ENCODE measurements at places on chromosomes 16 and 17.

GRCh38 chr17:41404024-41404671 lies 6.7 kb upstream of the KRT31 start:
- H3K27me3 ChIP-seq = no peaks in the 10 kb centered on the region
- H3K27ac ChIP-seq = peak overlapping the region; percentile 77
- H3K4me3 ChIP-seq = peak overlapping the region; percentile 27
- DNase-seq = peak; percentile 3
- H3K4me1 ChIP-seq = peaks cover 31% of the 10 kb centered on the region

GRCh38 chr16:55042556-55043432 lies 112.1 kb downstream of the IRX5 start:
- H3K4me3 ChIP-seq = no peak overlapping the region
- peaks cover 1% of the 10 kb centered on the region for H3K27me3 ChIP-seq
- H3K4me1 ChIP-seq = no peaks in the 10 kb centered on the region
- no peaks in the 10 kb centered on the region for H3K36me3 ChIP-seq
- DNase-seq = no peak

DNA sequence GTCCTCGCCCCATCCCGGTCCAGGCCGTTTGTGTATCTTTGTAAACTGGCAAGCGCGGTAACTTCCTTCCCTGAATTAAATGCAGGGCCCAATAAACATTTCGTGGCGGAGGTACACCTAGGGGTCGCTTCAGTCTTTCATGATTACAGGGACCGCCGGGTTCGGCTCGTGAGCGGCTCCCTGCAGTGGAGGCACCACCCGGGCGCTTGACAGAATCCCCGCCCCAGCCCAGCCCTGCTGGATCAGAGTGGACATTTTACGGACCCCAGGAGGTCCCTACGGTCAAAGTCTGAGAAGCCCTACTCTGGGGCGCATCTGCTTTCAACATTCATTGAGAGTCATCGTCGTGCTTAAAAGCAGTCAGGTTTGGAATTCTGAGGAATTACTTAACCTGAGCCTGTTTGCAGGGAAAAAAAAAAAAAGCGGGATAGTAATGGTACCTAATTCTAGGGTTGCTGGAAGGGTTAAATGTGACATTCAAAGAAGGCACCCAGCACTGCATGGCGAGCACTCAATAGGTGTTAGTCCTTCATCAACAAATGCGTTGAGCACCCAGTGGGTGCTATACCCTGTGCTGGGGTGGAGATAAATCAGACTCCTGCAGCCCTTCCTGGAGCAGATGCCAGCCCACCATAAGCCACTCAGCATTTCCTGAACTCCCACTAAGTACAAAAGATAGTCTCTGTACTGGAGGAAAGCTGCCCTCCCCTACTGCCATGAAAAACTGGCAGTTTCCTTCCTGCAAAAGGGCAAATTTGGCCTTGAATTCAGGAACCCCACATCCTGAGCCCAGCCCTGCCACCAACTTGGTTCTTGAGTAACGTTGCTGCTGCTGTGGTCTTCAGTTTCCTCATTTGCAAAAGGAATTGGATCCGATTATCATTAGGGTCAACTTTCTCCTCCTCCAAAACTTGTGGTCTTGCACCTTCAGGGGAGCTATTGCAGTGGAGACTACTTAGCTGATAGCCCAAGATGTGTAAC lies 658 bp upstream of the DUSP3 start:
- peaks cover 3% of the 10 kb centered on the region for H3K36me3 ChIP-seq
- peaks cover 7% of the 10 kb centered on the region for H3K4me1 ChIP-seq
- peak overlapping the region; percentile 73 for H3K4me3 ChIP-seq
- DNase-seq = no peak
- H3K27me3 ChIP-seq = peaks cover 32% of the 10 kb centered on the region

- peaks cover 45% of the 10 kb centered on the region for H3K36me3 ChIP-seq
- no peak for DNase-seq
- H3K27me3 ChIP-seq = no peaks in the 10 kb centered on the region
- H3K4me3 ChIP-seq = no peak overlapping the region
- H3K4me1 ChIP-seq = peaks cover 59% of the 10 kb centered on the region
Observed at GRCh38 chr16:11006656-11007055, 62.3 kb downstream of the CLEC16A start.

- no peak for DNase-seq
- no peaks in the 10 kb centered on the region for H3K27me3 ChIP-seq
- H3K36me3 ChIP-seq = no peaks in the 10 kb centered on the region
- H3K4me3 ChIP-seq = no peak overlapping the region
- H3K4me1 ChIP-seq = no peaks in the 10 kb centered on the region
Observed at GRCh38 chr16:4775005-4775404, 8.0 kb upstream of the ZNF500 start.

DNA sequence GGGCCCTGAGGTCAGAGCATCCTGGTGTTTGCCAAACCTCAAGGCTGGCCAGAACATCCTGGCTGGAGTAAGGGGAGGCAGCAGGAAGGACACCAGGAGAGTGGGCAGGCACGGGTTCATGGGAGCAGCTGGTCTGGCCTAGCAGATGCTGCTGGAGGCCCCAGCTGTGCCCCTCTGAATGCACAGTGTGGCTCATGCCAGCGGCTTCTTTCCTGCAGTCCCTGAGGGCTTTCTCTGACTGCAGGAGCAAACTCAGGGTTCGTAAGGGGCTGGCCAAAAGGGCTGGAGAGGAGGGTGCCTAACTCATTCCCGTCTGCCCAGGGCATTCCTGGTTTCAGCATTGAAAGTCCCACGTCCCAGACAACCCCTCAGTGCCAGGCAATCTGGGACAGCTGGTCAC lies 78.7 kb downstream of the ZDHHC7 start:
- peaks cover 7% of the 10 kb centered on the region for H3K27me3 ChIP-seq
- H3K4me1 ChIP-seq = no peaks in the 10 kb centered on the region
- no peak for DNase-seq
- no peak overlapping the region for H3K27ac ChIP-seq
- no peaks in the 10 kb centered on the region for H3K36me3 ChIP-seq
- no peak overlapping the region for H3K4me3 ChIP-seq

DNA sequence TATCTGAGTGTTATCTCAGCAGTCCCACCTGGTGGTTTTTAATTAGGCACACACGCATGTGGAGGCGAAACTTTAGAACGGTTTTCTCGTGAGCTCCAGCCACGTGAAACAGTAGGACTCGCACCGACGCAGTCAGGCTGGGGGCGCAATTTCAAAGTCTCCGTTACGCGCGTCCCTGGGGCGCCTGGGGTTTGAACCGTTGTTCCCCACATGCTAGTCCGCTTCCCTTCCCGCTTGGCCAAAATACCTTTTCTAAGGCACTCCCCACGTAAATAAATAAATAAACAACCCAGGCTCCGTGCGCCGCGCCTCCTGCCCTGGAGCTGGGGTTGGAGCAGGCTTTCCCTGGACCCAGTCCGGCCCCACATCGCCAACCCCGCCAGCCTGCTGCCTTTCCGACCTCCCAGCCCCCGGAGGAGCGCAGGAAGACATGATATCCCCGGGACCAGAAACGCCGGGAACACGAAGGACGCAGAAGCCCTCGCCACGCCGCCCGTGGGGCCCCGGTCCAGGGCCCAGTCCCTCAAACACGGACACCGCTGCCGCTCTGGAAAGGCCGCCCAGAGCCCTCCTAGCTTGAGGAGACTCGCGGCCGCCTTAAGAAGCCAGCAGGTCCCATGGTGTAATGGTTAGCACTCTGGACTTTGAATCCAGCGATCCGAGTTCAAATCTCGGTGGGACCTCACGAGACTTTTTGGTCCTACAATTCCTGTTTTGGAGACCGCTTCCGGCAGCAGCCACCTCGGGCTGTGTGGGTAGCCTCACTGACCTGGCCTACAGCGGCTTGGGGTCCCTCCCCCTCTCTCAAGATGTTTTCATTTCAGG lies 18.2 kb downstream of the GNGT2 start:
- peaks cover 8% of the 10 kb centered on the region for H3K27me3 ChIP-seq
- peak overlapping the region; percentile 98 for H3K27ac ChIP-seq
- no peaks in the 10 kb centered on the region for H3K36me3 ChIP-seq
- peak; percentile 88 for DNase-seq
- H3K4me1 ChIP-seq = peaks cover 49% of the 10 kb centered on the region

DNA sequence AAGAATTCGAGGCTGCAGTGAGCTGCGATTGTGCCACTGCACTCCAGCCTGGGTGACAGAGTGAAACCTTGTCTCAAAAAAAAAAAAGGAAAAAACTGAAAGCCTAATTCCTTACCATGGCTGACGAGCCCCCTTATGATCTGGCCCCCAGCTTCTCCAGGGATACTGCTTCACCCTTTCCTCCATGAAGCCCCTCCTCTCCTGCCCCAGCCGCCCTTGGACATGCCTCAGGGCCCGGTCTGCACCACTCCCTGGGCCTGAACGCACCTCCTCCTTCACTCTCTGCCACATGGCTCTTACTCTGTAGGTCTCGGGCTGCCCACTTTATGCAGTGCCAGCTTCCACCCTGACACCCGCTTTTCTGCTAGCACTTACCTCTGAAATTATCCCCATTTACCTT lies 65.3 kb downstream of the COG7 start:
- no peak for DNase-seq
- no peaks in the 10 kb centered on the region for H3K4me1 ChIP-seq
- no peak overlapping the region for H3K4me3 ChIP-seq
- H3K36me3 ChIP-seq = peaks cover 3% of the 10 kb centered on the region
- H3K27ac ChIP-seq = no peak overlapping the region

DNA sequence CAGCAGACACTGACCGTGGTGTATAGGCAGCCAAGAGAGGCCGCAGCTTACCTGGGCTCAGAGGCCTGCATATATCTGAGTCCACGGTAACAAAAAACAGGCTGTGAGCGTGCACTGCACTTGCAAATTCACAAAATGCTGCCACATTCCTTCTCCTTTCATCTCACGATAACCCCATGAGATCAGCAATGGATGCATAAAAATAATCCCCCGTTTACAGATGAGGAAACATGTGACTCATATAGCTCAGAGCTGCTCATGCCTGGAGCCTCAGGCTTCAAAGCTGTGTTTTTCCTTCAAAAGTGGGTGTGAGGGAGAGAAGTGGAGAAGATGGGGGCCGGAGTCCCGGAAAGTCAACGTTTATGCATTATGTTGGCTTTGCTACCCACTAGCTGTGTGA lies 118.3 kb upstream of the FOXF1 start:
- no peaks in the 10 kb centered on the region for H3K36me3 ChIP-seq
- H3K4me1 ChIP-seq = no peaks in the 10 kb centered on the region
- H3K4me3 ChIP-seq = no peak overlapping the region
- no peak for DNase-seq
- peaks cover 4% of the 10 kb centered on the region for H3K27me3 ChIP-seq
- no peak overlapping the region for H3K27ac ChIP-seq

DNA sequence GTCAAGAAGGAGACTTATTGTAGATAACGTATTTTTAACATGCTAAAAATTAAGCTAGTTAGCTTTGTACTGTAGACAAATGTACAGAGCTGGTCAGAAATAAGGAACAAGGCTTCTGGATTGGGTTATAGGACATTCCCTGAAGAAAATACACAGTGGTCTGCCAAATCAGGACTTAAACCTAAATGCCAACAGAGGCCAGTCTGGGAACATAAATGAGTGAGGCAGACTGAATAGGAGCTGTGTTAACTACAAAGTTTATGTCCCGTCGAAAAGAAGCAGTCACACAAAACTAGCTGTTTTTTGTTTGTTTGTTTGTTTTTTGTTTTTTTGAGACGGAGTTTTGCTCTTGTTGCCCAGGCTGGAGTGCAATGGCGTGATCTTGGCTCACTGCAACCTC lies 120.4 kb upstream of the C17orf78 start:
- no peaks in the 10 kb centered on the region for H3K4me1 ChIP-seq
- no peak overlapping the region for H3K27ac ChIP-seq

DNA sequence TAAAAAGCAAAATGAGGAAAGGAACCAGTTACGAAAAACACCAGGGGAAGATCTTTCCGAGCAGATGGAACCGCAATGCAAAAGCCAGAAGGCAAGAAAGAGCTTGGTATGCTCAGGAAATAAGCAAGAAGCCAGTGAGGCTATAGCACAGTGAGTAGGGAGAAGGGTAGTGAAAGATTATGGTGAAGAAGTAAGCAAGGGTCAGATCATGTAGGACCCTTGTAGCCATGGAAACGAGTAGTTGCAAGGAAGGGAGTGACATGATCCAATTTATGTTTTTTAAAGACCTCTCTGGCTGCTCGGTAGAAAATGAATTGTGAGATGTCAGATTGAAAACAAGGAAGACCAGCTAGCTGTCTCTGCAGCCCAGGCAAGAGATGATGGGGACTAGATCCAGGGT lies 143.3 kb downstream of the USP31 start:
- peaks cover 3% of the 10 kb centered on the region for H3K27me3 ChIP-seq
- no peak for DNase-seq
- H3K36me3 ChIP-seq = no peaks in the 10 kb centered on the region

All from activated T-helper 1 cell treated with anti-CD3 and anti-CD28 coated beads, Interleukin-12 subunit alpha, Interleukin-12 subunit beta, Interleukin-2, Interleukin-4 antibody, amounts not matched to agents 30 ng/mL and 10 ng/mL and 1 ng/mL, durations not matched to agents 14 hours and 24 hours and 36 hours (primary cell).